ENCODE measurements at places on chromosomes 1 and 21.

GRCh38 chr1:51303751-51304251 is 26.6 kb downstream of the TTC39A start:
- no peak for DNase-seq

DNA sequence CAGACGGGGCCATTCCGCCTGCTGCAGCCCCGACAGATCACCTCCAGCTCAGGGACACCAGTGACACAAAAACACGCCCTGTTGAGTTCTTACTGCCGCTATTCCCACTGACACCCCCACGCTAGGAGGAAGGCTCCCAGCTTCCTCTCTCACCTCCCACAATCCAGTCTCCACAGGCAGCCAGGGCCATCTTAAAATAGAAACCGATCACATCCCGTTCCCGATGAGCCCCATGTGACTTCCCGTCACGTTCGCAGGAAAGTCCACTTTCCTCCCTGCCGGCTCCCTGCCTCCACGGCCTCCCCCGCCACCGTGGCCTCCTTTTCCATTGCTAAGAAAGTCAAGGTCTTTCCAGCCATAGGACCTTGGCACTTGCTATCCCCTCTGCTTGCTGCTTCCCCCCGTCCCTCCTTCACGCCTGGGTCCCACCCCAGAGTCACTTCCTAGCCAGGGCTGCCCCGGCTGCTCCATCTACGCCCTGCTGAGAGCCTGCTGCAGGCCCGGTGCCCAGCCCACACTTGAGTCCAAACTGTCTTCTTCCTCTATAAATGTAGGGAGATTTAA is 24.0 kb upstream of the DDOST start:
- DNase-seq: no peak

GRCh38 chr1:244102468-244102867 is 51.4 kb downstream of the ZBTB18 start:
- DNase-seq: no peak

DNA sequence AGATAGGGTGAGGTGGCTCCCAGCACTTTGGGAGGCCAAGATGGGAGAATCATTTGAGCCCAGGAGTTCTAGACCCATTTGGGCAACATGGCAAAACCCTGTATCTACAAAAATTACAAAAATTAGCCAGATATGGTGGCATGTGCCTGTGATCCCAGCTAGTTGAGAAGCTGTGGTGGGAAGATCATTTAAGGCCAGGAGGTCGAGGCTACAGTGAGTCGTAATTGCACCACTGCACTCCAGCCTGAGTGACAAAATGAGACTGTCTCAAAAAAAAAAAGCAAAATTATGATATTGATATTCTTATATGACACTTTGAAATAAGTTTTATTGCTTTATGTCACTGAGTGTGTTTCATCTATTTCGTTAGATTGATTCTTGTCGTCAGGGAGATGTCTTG is 7.4 kb downstream of the ACADM start:
- peak; percentile 7 for DNase-seq

GRCh38 chr1:203473781-203474305 is 1.8 kb upstream of the PRELP start:
- no peak for DNase-seq

GRCh38 chr1:227434808-227435444 is 116.6 kb upstream of the CDC42BPA start:
- no peak for DNase-seq

DNA sequence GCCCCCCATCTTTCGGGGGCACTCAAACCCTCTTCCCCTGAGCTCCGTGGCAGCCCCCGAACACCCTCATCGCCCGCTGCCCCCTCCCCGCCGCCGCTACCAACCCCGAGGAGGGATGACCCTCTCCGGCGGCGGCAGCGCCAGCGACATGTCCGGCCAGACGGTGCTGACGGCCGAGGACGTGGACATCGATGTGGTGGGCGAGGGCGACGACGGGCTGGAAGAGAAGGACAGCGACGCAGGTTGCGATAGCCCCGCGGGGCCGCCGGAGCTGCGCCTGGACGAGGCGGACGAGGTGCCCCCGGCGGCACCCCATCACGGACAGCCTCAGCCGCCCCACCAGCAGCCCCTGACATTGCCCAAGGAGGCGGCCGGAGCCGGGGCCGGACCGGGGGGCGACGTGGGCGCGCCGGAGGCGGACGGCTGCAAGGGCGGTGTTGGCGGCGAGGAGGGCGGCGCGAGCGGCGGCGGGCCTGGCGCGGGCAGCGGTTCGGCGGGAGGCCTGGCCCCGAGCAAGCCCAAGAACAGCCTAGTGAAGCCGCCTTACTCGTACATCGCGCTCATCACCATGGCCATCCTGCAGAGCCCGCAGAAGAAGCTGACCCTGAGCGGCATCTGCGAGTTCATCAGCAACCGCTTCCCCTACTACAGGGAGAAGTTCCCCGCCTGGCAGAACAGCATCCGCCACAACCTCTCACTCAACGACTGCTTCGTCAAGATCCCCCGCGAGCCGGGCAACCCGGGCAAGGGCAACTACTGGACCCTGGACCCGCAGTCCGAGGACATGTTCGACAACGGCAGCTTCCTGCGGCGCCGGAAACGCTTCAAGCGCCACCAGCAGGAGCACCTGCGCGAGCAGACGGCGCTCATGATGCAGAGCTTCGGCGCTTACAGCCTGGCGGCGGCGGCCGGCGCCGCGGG is 837 bp downstream of the FOXD3 start:
- DNase-seq: no peak

DNA sequence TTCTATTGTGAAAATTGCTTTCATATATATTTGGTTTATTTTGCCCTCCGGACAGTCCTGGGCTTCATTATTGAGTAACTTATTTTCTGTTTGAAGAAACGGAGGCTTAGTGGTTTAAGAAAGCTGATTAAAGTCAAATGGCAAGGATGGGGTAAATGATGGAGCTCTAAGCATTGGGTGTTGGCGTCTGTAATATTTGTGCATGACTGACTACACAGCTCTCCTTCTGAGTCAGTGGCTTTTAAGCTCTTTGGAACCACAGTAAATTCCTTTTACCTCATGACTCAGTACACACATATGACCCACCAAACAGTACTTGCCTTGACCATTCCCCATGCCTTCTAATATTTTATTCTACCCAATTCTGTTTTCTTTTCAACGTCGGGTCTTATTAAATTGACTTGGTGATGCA is 21.0 kb downstream of the B3GALT5 start:
- peak; percentile 76 for DNase-seq

GRCh38 chr1:203563291-203563690 is 63.3 kb upstream of the ATP2B4 start:
- DNase-seq: no peak

DNA sequence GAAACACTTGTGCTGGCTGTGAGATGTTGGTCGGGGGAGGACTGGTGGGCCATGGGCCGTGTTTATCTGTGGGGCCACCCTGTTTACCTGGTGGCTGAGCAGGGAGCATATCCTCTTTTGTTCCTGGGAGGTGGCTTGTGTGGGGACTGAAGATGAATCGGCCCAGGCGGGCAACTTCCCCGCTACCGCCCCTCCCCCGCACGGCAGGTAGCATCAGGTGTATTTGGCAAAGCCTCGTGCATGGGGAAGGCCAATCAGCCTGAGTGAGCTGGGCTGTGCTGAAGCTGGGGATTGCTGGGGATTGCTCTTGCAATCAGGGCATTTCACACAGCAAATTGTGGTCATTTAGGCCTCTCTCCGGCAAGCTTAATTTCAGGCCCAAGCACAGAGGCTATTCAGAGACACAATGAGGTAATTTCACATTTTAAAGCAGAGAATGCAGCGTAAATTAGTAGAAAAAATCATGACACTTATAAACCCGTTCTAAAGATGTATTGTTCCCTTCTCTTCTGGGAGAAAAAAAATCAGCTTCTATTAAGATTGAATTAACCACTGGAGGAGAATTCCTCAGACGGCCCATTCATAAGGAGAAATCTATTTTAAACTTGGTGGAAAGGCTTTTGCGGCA is 197.7 kb upstream of the POU3F1 start:
- no peak for DNase-seq

GRCh38 chr1:181557313-181557712 is 74.0 kb downstream of the CACNA1E start:
- DNase-seq: no peak

GRCh38 chr1:21232044-21232443 is 55.3 kb upstream of the EIF4G3 start:
- DNase-seq: peak; percentile 69

DNA sequence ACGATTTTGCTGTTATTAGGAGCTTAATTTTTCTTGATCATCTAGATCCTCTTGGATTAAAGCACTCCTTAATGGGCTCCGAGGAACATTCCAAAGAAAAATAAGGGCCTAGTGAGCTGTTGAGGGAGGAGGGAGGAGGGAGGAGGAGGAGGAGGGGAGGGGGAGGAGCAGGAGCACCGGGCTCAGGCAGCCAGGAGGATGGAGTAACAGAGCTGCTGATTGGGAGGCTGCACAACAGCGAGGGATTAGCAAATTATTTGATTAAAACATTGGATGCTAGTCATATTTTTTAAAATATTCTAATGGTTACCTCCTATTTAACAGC is 302.1 kb upstream of the RRP15 start:
- no peak for DNase-seq

GRCh38 chr1:21384620-21385019 is 55.3 kb upstream of the NBPF3 start:
- DNase-seq: no peak

DNA sequence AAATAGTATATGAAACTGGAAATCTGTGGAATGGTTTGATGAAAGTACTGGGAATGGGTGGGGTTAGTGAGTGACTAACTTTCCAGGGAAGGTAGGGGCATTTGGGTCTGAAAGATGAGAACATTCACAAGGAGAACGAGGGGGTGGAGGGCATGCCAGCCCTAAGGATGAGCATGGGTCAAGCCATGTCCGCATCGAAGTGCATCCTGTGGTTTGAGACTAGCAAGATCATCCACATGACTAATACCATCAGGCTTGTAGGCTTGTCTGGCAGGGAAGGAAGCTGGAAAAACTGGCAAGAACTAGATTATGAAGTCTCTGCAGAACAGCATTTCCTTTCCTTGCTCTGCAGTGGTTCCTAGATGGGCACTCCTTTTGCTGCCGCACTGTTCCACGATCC is 70.4 kb upstream of the UBE2U start:
- DNase-seq: peak; percentile 46

- DNase-seq: no peak
Observed at GRCh38 chr21:15289896-15290841, 225.4 kb upstream of the NRIP1 start.

GRCh38 chr1:204077979-204078696 is 5.2 kb downstream of the SOX13 start:
- no peak for DNase-seq

DNA sequence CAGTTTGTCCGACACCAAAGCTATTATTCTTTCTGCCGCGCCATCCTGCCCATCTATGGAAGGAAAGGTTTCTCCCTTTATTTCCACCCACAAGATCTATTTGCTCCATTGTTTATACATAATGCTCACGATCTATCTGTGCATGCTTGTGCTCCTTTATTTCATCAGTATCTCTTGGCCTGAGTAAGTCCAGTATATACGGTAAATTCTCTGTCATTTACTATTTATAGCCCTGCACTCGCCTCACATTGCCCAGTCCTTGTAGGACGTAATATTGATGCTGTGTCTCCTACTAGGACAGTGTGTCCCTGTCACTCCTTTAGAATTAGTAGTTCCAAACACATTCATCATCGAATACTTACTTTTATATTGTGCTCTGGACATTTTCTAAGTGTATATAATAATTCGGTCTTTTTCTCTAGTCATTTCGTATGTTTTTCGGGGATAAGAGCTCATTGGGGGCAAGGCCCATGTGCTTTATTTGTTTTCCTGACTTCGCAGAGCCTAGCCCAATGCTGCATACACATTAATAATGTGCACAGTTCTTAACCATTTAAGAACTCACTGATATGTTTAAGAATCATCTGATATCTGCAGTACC is 3.1 kb upstream of the NID1 start:
- DNase-seq: no peak

GRCh38 chr1:24769656-24770651 is 24.7 kb downstream of the CLIC4 start:
- peak; percentile 93 for DNase-seq

DNA sequence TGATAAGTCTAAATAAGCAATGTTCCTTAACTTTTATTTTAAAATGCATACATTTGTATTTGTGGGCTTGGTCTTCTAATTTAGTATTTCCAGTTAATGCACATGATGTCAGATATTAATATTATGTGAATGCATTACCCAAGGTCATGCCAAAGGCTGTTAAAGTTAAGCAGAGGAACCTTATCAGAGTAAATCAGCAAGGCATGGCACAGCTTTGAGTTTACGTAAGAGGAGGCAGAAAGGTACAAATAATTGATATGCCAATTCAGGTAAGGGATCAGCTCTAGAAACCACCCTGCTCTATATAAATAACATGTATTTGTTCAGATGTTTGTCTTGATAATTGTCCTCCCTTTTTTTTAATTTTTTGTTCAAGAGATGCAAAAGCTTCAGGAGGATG is 64.5 kb upstream of the CHRM3 start:
- DNase-seq: no peak

- DNase-seq: peak; percentile 96
Observed at GRCh38 chr1:51729156-51729823, 112.4 kb downstream of the OSBPL9 start.

DNA sequence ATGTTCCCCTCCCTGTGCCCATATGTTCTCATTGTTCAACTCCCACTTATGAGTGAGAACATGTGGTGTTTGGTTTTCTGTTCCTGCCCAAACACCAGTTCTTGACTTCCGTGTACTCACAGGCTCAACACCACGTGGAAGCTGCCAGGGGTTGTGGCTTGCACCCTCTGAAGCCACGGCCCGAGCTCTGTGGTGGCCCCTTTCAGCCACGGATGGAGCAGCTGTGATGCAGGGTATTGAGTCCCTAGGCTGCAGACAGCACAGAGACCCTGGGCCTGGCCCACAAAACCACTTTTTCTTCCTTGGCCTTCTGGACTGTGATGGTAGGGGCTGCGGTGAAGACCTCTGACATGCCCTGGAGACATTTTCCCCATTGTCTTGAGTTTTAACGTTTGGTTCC is 111.6 kb downstream of the SYT14 start:
- DNase-seq: no peak

GRCh38 chr1:41691424-41691823 is 206.9 kb upstream of the EDN2 start:
- DNase-seq: no peak

DNA sequence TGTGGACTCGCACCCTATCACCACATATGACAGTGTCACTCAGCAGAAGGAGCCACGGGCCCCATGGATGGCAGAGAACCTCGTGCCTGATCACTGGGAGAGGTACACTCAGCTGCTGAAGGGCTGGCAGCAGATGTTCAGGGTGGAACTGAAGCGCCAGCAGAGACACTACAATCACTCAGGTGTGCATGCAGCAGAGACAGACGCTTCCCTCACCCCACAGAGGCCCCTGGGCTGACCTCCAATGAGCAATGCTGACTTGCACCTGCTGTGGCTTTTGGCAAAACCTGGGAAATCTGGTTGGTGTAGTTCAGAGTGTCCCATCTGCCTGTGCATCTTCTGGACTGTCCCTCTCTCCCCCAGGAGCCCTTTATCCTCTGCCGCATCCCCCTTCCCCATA is 51.9 kb downstream of the KIAA1614 start:
- DNase-seq: no peak
